ENCODE measurements at places on chromosomes 2 and 18.

- DNase-seq = no peak
Measured at GRCh38 chr2:41774011-41774605, 273.7 kb upstream of the PKDCC start.

DNA sequence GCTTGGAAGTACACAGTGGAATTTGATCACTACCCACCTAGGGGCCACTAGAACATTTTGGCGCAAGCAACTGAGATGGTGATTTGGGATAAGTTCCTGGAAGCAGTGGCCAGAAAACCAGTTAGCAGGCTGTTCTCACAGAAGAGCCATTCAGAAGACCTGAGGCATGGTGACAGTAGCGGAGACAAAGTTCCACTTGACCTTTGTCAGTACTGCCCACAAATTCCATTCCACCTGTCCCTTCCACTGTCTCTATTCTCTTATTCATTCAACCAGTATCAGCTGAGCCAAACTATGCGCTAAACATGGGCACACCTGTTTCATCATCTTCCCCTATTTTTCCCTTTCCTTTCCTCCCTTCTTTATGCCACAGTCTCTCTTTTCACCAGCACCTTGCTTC, 59.2 kb upstream of the PPP1CB start:
- no peak for DNase-seq

- DNase-seq = no peak
Measured at GRCh38 chr2:218343591-218343990, 13.1 kb upstream of the CATIP start.

- DNase-seq = no peak
Measured at GRCh38 chr2:28247734-28248133, 144.9 kb upstream of the FOSL2 start.

- DNase-seq = no peak
Measured at GRCh38 chr2:240166191-240166590, 25.7 kb upstream of the OTOS start.

GRCh38 chr2:153163055-153163454, 315.5 kb downstream of the RPRM start:
- no peak for DNase-seq

Data from stimulated activated CD8-positive, alpha-beta memory T cell treated with anti-CD3 and anti-CD28 coated beads, Interleukin-7, amount 100 ng/mL, for 1 hour (primary cell).